ENCODE measurements at places on chromosomes 7 and 10.

DNA sequence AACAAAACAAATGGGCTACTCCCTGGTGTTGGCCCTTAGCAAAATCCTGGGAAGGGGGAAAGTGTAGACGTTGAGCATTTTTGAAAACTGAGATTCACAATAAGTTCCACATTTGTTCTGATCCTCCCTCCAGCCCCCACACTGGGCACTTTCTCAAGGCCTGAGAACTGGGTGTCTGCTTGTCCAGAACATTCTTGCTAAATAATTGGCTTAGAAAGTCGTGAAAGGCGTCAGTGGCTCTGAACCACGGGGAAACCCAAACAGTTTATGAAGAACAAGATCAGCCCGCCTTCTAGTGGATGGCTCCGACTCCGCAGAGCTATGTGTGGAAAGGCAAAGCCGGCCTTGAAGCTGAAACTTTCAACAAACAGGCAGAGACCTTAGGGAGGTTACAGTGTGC lies 370.1 kb downstream of the PRPF18 start:
- no peak for DNase-seq

DNA sequence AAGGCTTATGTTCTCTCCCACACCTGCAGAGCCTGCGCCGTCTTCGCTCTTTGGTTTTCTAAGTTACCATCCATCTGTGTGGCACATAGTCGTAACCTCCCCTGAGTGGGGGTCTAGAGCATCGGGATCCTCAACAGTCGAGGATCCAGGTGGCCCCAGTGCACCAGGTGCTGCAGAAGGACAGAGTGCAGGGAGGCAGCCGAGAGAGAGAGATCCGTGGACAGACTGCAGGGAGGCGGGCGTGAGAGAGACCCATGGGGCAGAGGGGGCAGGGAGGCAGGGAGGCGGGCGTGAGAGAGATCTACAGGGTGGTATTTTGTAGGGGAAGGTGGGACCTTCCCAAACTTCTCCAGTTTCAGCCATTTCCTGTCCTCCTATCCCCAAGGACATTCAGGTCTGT lies 42.3 kb downstream of the PFKP start:
- no peak for DNase-seq

GRCh38 chr10:23048191-23048590 lies 47.2 kb upstream of the MSRB2 start:
- no peak for DNase-seq

DNA sequence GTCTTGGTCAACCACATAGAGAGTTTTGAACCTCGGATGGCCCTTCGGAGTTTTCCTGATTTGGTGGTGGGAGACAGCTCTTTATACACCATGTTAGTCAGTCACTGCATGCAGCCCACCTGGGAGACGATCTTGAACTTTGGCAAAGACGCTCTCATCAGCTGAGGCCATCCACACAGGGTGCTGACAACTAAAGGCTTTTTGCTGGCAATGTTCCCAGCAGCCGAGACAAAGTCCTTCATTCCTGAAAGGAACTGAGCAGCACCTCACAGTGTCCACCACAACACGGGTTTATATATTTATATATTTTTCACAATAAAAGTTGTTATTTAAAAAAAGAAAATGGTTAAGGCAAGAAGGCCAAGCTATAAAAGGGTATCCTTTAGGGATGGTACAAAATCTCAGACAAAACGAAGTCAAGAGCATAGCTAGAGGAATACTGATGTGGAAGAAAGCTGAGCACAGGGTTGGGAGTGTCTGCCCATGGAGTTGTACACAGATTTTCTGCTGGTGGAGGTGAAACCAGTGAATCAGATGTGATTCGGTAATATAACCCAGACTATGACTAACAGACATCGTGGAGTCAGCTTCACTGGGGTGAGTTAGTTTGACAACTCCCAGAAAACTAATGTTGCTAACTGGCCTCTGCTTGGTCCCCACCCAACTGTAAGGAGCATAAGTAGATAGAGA lies 27.4 kb upstream of the CAPZA2 start:
- no peak for DNase-seq

Measured in dermis microvascular lymphatic vessel endothelial cell (primary cell).